ENCODE measurements at places on chromosomes 16 and 17.
A peak's percentile ranks its signal among the peaks of the same experiment; 100 is the strongest.

GRCh38 chr17:65704731-65705130 is 143.3 kb upstream of the AXIN2 start:
- no peak for DNase-seq

- DNase-seq: peak; percentile 18
These were observed 49.6 kb downstream of the PLD6 start for GRCh38 chr17:17156511-17156910.

- peak; percentile 30 for DNase-seq
These were observed 93.1 kb downstream of the RTN4RL1 start for GRCh38 chr17:1931844-1932579.

GRCh38 chr16:24255456-24256371 is at the start of gene CACNG3:
Gene CACNG3 (plus strand): TSS chr16:24256335. CDS start chr16:24256755, 420 bp downstream.
- peak; percentile 33 for DNase-seq

- no peak for DNase-seq
These were observed 27.6 kb downstream of the MAP3K3 start for GRCh38 chr17:63649813-63650212.

DNA sequence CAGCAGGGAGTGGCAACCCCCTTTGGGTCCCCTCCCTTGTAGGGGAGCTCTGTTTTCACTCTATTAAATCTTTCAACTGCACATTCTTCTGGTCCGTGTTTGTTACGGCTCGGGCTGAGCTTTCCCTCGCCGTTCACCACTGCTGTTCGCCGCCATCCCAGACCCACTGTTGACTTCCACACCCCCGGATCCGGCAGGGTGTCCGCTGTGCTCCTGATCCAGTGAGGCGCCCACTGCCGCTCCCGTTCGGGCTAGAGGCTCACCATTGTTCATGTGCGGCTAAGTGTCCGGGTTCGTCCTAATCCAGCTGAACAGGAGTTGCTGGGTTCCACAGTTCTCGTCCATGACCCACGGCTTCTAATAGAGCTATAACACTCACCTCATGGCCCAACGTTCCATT is 408.1 kb downstream of the KCNJ2 start:
- DNase-seq: no peak

GRCh38 chr17:9487406-9487805 is 88.2 kb downstream of the STX8 start:
- peak; percentile 23 for DNase-seq

DNA sequence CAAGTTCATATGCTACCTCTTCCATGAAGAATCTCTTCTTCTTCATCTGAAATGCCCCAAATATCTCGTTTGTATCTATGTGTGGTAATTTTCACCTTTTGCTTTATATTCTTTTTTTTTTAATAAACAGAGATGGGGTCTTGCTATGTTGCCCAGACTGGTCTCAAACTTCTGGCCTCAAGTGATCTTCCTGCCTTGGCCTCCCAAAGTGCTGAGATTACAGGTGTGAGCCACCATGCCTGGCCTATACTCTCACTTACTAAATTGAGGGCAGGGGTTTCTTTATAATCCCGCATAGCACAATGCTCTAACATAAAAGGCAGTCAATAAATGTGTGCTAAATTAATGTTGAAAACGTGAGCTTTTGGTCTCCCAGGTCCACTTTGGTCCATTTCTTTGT is 30.6 kb downstream of the RNF43 start:
- DNase-seq: no peak

DNA sequence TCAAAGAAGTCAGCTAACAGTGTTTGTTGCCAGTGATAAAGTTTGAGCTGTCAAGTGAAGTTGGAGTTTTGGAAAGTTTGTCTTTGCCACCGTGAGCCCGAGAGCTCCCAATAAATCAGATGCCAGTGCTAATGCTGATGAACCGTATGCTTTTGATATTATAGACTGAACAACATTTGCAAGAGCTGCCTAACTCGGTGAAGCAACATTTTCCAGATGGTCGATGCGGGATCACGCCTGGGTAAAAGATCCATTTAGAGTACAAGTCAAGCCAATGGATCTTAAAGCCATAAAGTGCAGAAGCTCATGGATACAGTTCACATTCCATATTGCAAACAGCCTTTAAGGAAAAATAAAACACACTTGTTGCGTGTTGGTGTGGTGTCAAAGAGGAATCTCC is 9.6 kb downstream of the BANP start:
- no peak for DNase-seq

DNA sequence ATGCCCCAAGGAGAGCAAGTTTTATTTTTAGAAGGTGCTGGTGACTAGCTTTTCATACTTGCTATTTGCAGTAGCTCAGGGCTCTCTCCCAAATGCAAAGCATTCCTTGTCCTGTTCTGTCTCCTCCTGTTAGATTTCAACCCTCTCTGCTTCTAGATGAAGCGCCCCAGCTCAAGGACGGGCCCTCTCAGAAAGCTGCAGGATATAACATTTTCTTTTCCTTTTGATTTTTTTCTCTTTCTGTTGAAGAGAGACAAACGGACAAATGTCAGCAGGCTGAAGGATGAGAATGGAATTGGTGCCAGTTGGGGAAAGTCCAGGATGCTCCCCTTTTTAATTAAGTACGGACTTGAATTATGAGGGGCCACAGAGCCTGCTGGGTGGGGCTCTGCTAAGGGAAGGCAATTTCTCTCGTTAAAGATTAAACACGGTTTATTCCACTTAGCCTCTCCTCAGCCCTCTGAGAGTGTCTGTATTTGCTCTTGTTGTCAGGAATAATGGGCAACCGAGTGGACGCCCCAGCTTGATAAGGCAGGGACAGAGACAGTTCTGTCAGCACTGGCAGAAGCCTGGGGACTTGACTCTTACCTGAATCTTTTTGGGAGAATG is 6.2 kb upstream of the ETV4 start:
- no peak for DNase-seq
